ENCODE measurements at places on chromosomes 1 and 21.

GRCh38 chr21:35568643-35569042 lies 491.7 kb downstream of the SETD4 start:
- DNase-seq: no peak

- no peak for DNase-seq
Observed at GRCh38 chr1:35191429-35192055, 1.4 kb downstream of the SFPQ start.

DNA sequence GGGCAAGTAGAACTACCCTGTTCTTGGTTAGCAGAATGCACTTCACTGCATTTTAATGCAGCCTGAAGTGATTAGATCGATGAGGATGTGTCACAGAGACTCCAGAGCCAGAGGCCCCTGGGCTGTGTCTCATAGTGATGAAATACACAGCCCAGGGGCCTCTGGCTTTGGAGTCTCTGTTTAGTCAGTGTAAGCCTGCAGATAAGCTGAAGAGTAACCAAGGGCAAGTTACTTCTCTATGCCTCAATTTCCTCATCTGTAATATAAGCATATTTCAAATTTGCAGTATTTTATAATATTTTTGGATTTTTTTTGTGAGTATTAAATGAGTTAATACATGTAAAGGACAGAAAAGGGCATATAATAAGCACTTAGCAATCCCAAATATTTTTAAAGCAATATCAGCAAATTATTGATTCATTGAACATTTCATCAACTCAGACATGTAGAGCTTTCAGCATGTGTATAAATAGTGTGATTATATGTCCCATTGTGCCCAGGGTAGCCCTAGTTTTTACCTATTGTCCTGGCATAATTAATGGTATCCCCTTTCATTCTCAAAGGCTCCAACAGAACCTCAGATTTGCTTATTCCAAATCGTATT lies 23.6 kb upstream of the APOBEC4 start:
- peak; percentile 38 for DNase-seq

- no peak for DNase-seq
Observed at GRCh38 chr1:17097147-17097546, 22.1 kb downstream of the PADI2 start.

DNA sequence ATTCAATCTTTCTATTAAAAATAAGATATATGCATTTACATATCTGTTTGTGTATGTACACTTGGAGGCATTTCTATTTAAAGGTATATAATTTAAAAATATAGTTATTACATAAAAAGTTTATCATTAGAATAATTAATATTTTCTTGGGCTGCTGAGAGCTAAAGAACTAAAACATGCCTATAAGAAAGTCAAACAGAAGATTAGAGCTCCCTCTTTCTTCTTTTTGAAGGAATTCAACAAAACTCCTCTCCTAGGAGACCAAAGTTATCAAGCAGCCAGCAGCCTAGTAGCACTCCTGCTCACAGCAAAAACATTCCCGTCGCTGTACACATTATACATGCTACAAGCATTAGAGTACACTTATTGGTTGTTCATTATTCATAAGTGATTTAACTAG lies 216.4 kb downstream of the VAV3 start:
- no peak for DNase-seq

DNA sequence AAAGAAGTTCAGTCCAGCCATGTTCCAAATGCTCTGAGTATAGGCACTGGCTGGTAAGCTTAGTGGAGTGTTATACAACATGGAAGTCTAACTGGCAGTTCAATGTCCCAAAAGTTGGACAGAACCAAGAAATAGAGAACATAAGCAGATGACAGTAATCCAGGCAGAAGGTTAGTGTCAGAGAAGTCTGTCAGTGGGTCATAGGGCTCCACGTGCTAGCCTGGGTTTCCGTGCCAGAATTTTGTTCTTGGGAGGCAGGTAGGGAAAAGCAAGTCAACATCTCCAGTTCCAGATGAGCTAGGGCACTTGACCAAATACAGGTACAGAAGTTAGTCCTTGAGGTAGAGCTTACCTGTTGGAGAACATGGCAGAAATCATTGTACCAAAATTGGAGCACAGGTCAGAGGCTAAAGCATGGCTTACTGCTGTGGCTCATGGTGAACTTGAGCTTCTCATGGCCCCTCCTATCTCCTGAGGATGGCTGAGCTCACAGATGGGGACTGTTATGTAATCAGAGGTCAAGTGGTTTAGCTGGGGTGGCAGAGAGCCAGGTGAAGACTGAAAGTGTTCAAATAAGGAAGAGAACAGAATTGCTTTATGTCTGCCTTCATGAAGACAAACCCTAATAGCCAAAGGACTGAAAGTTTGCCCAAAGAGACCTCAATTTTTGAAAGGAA lies 170.8 kb downstream of the NFIA start:
- no peak for DNase-seq

DNA sequence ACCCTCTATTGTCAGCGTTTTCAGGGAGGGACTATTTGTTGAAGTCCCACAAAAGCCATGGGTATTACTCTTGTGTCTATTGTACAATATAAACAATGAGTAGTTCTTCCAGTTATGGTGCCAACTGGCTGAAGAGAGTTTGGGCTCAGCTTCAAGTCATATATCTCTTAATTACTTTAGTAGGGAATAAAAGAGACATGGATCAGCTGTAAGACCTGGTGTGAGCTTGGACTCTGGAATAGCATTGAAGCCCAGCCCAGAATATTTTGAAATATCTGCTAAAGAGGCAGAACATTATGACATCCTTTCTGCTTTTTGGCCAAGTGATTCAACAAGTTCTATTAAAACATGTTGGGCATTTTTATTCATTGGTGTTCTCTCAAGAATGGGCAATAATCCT lies 224.9 kb downstream of the BACH1 start:
- no peak for DNase-seq

- DNase-seq: no peak
Observed at GRCh38 chr1:1132956-1133750, 17.3 kb upstream of the C1orf159 start.

GRCh38 chr1:186626356-186626932 lies 53.8 kb downstream of the PTGS2 start:
- DNase-seq: no peak
